ENCODE measurements at places on chromosomes 6 and 20. TPM values are rescaled to one million over a fixed set of nuclear protein-coding genes. Genes with fewer than 3 reads are reported as not detected.

GRCh38 chr6:119626884-119627619, 277.5 kb upstream of the MAN1A1 start:
- no peak for DNase-seq

Gene E2F1
- total RNA-seq: 4.0 TPM

GRCh38 chr6:15901141-15902115, 227.5 kb upstream of the MYLIP start:
- DNase-seq: no peak

DNA sequence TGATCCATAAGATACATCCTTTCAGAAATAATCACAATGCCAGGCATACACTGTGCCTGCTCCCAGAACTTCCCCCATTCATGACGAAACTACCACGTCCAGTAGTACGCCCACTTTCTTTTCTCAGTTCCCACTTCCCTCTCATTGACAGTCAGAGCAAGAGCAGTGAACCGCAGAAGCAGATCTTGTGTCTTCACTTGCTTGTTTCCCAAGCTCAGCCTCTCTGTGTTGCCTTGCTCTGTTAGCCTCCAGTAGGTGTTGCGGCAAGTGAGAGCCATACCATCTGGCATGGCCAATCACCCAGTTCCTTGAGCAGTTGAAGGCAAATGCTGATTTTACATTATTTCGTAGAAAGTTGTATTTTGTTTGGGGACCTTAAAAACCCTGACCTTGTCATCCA, 11.7 kb downstream of the UST start:
- peak; percentile 76 for DNase-seq

GRCh38 chr6:8549074-8549790, 113.9 kb upstream of the SLC35B3 start:
- no peak for DNase-seq

DNA sequence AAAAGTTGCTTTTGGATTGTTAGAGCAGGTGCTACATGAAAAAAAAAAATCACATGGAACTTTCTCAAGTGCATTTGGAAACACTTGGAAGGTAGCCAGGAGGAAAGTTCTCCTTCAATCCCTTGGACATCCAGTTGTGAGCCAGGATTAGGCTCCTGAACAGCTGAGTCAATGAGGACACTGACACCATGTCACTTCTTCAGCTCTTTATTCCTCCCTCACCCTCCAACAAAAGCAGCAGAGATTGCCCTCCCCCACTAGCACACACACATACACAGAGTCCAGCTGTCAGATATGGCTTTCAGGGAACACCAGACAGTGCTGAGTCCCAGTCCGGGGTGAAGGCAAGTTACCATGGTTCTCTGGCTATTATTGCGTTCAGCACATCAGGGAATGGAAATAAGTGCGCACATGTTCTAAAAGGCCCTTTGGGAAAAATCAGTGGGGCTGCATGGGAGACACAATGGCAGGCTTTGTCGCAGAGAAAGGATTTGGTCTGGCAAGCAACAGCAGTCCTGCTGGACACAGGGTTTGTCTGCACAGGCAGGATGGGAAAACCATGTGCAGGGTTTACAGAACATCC, 124.7 kb upstream of the MARCKS start:
- DNase-seq: no peak

- peak; percentile 98 for DNase-seq
These were observed at the start of the genes CAGE1 and RIOK1 for GRCh38 chr6:7389451-7390225. CAGE1 (minus strand) TSS chr6:7389742; CDS start chr6:7387173, 2,569 bp downstream. RIOK1 (plus strand) TSS chr6:7389808; CDS start chr6:7390003, 195 bp downstream.

Gene IYD
- total RNA-seq: not detected

DNA sequence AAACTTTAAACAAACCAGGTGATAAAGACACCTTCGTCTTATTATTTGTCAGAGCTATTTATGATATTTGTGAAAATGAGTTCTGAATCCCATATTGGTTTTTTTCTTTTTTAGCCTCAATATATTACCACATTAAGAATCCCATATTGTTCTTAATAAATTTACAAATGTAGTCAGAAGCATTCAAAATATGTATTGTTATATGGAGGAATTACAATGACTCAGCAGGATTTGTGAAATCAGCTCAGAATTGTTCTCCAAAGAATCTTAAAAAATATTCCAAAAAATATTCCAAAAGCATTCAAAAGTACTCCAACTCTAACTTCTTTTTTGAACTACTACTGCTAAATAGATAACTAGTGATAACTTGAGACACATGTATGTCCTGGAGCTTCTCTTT, 6.5 kb upstream of the ZNF343 start:
- DNase-seq: no peak

Gene XKR7
- 0.09 TPM for total RNA-seq

Gene PSORS1C2
- total RNA-seq: not detected

DNA sequence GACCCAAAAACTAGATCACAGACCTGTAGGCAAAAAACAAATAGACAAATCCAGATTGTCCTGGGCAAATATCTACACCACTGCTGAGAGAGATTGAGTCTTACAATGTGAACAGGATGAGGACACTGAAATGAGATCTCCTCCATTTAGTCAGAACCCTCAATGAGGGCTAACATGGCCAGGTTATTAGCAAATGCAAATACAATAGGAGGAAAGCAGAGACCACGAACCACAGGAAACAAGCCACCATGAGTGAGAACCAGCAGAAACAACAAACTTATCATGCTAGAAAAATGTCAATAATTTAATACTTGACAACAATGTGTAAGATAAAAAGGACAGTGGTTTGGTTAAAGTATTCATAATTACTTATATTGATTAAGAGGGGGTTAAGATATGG, 162.8 kb downstream of the SYNE1 start:
- no peak for DNase-seq

DNA sequence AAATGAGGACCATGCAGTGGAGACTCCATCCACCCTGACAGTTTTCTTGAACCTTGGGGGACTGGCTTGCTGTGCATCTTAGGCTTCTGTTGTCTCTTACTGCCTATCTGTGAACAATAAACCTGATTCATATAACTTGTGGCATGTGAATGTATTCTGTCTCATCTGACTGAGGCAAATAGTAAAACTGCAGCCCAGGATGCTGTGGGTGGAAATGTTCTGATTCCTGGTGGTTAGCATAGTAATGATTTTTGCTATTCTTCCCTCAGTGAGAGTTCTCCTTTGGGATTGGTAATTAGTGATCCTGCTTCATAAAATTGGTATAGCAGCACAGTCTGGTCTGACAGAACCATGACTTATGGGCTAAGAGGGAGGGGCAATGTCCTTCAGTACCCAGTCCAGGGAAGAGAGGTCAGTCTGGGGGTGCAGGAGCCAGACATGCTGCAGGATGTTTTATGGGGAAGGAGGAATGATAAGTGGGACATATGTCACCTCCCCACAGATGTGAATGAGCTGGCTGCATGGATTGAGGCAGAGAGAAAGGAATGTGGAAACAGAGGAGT, 147.1 kb downstream of the OR2B2 start:
- DNase-seq: no peak

DNA sequence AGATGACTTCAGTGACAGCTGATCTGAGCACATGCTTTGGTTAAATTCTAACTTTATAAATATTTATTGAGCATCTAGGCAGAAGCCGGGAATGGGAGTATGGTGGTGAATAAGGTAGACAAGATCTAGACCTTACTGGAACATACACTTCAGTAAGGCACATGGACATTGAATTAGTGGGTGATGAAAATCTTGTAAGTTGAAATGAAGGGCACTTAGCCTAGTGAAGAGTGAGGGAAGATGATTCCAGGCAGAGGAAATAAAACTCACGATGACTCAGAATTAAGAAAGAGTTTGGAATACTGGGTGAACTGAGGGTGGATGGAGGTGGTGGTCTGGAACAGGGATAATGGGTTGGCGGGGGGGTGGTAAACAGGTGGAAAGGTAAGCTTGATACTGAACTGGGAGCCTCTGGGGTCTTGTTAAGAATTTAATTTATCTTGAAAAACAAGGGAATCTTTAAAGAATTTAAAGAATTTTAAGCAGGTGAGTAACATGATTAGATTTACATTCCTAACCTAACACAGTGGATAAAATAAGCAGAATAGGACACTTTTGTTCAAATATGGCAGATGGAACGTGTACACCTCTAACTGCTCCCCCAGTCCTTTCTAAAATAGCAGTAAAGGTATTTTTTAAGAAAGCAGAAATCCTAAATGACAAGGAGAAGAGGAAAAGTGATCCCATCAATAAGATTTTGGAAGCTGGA, 75.2 kb upstream of the ARHGAP18 start:
- no peak for DNase-seq

DNA sequence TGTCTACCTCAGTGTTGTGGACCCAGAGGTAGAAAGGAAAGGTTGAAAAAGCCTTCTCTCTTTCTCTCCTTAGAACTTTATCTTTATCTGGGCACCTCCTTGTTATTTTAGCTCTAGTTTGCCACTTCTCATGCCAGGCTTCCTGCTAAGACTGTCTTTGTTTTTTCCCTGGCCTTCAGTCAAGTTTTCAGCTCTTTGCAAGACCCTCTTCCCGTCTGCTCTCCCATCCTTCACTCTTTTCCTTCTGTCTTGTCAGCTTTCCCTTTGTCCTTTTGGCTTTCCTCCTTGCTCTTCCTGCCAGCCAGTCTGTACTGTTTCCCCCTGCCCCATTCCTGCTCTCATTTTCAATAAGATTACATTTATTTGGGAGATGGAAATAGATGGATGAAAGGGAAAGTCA, 86.8 kb upstream of the CCN6 start:
- DNase-seq: no peak

DNA sequence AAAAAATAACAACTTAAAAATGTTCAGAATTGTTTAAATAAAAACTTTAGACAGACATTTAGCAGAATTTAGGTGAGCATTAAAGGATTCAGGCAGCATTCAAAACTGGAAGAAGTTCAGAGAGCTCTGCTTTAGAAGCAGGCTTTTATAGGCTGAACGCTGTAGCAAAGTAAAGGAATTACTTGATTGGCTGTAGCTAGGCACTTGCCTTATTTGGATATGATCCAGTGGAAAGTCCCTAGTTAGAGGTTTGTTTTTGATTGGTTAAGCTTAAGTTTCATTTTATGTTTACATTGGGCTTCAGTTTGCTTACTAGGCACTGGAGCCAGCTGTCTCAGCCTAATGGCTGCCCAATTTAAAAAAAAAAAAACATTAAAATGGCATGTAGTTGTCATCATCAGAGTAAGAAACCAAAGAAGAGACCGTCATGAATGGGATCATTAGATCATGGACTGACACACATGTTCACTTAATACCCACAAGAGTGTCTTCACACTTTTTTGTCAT, 65.1 kb downstream of the CBFA2T2 start:
- DNase-seq: no peak

Gene FBXO5
- total RNA-seq: 9.3 TPM

Gene SLC22A16
- total RNA-seq: not detected

- no peak for DNase-seq
These were observed 696 bp downstream of the CALHM5 start for GRCh38 chr6:116512111-116512559.

- no peak for DNase-seq
These were observed 74.7 kb downstream of the SOBP start for GRCh38 chr6:107564589-107564951.

Gene LY86
- 31.7 TPM for total RNA-seq

Gene OTOR
- total RNA-seq: not detected

DNA sequence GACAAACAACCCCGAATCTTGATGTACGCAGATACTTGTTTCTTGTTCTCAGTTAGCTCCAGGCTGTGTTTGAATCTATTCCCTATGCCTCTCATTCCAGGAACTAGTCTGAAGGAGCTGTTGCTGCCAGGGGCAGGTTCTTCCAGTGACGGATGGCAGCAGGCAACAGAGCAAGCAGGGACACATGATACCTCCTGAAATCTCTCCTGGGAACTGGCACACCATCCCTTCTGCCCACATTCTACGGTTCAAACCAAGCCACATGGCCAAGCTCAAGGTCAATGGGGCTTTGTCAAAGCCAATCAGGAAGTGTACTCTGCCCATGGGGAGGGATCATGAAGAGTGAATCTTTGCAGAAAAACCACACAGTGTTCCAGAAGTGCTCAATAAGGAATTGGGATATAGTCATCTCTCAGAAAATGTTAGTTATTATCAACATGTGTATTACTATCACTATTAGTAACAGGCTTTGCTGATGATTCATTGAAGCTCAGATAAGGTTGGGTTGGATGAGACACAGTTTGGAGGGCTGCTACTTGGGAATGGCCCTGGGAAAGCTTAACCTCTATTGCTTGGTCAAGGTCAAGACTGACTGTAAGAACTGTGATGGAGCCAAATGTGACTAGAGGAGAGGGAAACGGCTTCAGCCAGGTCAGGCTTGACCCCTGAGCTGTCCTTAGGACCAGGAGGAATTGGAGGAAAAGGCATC, 454.9 kb downstream of the PTPRT start:
- DNase-seq: no peak

Gene PRDM13
- not detected for total RNA-seq

Gene SCRT2
- not detected for total RNA-seq

DNA sequence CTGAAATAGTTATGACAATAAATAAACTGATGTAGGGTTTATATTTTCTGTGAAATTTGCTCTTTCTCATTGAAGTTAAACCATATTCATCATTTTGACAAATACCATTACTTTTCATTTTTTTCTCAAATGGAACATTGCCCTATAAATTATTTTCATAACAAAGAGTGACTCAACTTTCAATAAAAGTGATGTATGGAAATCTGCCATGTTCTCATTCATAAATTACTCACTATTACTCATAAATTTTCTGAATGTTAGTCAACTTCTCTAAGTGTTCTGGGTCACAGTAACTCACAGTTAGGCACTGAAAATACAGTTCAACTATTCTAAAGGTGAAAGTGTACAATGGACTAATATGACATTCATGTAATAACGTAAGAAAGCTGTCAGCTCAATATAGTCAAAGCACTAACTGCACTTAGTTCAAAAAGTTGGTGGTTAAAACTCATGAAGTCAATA, 19.0 kb upstream of the STX11 start:
- DNase-seq: no peak

Gene MDFI
- total RNA-seq: not detected

DNA sequence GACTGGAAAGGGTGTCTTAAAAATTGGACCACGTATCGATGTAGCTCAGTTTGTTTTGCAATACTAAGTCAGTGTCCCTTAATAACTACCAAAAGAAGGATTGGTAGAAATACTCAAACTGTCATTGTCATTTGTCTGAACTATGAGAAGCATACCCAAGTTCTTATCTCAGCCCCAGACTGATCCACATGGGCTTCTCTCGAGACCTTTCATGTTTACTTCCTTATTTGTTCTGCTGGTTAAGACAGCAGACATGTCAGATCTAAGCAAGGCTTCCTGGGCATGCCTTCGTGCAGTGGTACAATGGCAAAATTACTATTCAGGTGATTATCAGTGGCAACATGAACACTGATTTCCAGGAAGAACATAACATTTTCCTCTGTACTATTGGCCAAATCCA, 211.1 kb upstream of the PHACTR1 start:
- DNase-seq: no peak

- DNase-seq: no peak
These were observed 4.7 kb upstream of the PBOV1 start for GRCh38 chr6:138222901-138223546.

DNA sequence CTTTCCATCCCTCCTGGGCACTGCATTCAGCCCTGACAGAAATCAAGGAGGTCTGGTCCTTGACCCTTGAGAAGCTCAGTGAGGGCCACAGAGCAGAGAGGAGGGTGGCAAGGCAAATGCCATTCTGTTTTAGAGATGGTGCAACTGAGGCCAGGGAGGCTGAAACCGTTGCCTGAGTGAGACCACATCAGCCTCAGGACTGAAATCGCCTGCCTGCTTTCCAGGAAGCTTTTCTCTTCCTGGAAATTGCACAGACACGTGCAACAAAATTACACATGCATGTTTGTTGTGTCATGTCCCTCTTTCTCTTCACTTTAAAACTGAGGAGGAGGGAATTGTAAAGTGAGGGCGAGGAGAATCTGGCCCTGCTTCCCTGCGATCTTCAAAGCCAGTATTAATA, 113.7 kb upstream of the PDE10A start:
- DNase-seq: no peak

Data from spleen (tissue), 13 donors.